ENCODE measurements at places on chromosomes 6 and 20. TPM values are rescaled to one million over a fixed set of nuclear protein-coding genes. Genes with fewer than 3 reads are reported as not detected.

Gene PTGIS
- not detected for total RNA-seq

Gene MATN4
- total RNA-seq, result 0.16 TPM

Gene B3GAT2
- total RNA-seq, result 0.06 TPM

Gene SLC9A8
- 9.4 TPM for total RNA-seq

Gene SRSF12
- total RNA-seq, result 1.6 TPM
